ENCODE measurements at places on chromosomes 7 and 10.

DNA sequence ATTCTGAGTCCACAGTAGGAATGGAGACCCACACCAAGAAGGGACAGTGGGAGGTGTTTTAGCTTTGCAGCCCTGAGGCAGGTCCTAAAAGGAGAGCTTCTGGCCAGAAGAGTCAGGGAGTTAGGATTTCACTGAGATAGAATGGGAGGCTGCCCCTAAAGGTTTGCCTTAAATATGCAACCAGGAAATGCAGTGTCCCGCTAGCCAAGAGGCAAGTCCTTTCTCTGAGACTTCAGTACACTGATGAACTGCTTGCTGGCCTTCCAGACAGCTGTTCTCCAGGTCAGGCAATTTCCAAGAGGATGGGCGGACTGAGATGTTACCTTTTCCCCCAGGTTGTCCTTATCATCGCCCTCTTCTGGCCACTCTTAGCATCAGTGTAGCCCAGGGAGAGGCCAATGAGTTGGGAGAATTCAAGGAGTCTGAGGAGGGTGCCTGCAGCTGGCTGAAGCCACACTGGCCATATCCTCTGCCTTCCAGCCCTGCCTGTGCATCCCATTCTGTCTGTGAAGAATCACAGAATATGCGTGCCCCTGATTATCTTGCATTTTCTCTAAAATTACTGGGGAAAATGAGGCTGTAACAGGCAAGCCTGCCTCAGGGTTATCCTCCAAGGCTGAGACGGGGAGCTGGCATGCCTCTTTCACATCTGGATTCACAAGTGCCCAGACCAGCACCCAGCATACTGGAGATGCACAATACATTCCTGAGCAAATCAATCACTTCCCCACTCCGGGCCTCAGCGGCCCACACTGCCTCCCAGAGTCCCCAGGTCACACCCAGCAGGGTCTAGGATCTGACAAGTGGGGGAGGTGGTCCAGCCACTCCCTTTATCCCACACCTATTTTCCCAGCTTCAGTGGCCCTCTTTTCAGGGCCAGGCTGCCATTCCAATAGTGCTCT, 2.4 kb downstream of the TLL2 start:
- peak; percentile 38 for DNase-seq

- DNase-seq: peak; percentile 13
Measured at GRCh38 chr10:59536167-59537014, 173.3 kb downstream of the SLC16A9 start.

DNA sequence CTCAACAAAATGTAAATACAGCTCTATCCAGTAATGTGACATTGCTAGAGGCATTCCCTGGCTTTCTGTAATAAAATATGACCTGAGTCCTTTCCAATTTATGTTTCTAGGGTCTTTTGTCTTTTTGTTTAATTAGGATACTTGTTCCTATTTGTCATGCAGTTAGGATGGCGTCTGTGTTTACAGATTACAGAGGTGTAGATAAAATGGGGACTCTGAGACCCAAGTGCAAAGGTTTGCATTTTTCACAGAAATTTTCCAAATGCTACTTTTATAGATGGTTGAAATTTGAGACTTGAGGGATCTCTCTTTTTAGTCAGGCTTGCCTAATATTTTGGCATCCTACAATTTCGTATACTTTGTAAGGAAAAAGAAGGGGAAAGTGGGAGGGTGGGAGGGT, 332.4 kb downstream of the PTEN start:
- no peak for DNase-seq

DNA sequence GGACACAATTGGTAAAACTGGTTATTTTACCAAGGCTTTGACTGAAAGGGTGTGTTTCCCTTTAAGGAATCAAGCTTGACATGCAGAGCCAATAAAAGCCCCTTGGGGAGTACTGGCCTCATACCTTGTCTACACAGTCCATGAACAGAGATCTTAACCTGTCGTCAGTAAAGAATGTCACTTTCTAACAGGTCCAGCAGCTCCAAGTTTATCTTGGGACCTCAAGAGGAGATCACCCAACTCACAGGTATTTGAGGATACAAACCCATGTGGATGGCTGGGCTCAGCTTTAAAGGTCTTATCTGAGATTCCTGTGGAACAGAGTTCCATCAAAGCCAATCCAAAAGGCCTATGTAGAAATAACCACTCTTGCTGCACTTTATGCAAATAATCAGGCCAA, 61.3 kb downstream of the COA1 start:
- DNase-seq: no peak

GRCh38 chr10:29841724-29842649, 207.2 kb upstream of the SVIL start:
- no peak for DNase-seq

- DNase-seq: no peak
Measured at GRCh38 chr7:137342265-137342664, 1.3 kb downstream of the PTN start.

DNA sequence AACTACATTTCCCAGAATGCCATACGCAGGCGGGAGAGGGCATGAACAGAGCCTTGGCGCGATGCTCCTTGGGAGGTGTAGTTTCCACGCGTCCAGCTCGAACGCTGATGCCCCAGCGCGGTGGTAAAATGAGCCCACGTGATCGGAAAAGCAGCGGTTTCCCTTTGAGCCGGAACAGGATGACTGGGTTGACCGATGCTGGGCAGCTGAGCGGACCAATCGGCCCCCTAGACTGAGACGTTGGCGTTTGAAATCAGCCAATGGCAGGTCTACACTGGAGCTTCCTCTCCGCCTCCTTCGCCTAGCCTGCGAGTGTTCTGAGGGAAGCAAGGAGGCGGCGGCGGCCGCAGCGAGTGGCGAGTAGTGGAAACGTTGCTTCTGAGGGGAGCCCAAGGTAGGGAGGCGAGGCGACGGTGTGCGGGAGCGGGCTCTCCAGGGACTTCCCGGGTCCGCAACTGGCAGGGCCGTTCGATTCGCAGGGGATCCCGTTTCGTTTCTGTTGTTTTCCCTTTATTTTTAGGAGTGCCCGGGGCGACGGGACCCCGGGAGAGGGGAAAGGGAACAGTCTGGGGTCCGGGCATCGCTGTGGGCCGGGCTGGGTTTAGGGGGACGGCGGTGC, at the start of gene BUB3:
Gene BUB3 (plus strand): TSS at position 311 of the 619 bp plus-strand sequence. CDS start 516 bp downstream, outside the sequence.
- peak; percentile 98 for DNase-seq

DNA sequence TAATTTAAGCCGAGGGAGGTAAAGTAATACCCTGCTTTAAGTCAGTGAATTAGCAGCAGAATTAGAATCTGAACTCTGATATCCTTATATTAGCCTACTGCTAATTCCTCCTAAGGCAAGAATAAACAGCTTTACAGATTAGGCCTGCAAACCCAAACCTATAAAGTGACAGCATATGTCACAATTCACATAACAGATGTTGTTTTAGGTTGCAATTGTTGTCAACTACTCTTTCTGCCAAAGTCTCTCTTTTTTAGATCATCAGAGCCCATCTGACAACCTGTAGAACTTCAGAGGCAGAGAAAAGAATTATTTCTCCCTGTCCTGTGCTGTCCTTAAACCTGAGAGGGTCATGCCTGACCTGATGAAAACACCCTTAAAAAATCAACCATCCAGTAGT, 167.2 kb downstream of the PRKG1 start:
- DNase-seq: no peak

- peak; percentile 73 for DNase-seq
Measured at GRCh38 chr10:97701438-97702069, 12.0 kb upstream of the MARVELD1 start.

- no peak for DNase-seq
Measured at GRCh38 chr7:86784765-86785164, 141.1 kb downstream of the GRM3 start.

DNA sequence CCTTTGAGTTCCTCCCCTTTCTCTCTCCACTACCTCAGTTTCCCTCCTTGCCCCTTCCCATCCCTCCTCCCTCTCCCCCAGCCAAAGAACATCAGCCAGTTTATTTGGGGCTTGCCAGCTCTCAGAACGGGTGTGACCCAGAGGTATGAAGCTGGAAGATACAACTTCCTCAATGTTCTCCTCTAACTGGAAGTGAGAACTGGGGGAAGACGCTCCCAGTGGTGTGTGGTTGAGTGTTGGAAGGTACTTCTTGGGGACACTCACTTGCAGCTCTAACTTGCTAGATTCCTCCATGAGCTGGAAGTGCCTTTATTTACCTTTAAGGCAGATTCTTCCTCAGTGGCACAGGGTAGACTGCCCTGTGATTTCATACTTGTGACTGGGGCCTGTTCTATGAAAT, 110.5 kb upstream of the HABP2 start:
- DNase-seq: no peak

DNA sequence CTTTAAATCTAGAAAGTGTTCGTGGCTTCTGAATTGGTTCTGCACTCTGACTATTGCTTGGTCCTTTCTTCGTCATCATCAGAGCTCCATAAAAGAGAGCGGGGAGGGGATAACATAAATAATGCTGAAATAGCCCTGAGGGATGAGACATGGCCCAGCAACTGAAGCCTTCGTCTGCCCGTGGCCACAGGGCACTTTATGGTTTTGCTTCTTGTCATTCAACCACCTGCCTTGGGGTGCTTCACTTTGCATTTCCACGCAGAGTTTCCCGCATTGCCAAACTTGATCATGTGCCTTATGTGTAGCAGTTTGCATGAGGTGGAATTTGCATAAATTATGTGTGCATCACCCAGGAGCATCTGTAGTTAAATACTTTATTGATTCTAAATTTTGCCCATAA, 15.9 kb downstream of the GSTO2 start:
- DNase-seq: no peak

- DNase-seq: no peak
Measured at GRCh38 chr7:7737674-7738073, 19.3 kb upstream of the RPA3 start.

GRCh38 chr10:70593513-70593890, 9.0 kb downstream of the PRF1 start:
- DNase-seq: no peak

- no peak for DNase-seq
Measured at GRCh38 chr10:16519250-16519907, 2.3 kb downstream of the C1QL3 start.

GRCh38 chr10:60465801-60466200, 76.1 kb upstream of the ANK3 start:
- no peak for DNase-seq

- DNase-seq: no peak
Measured at GRCh38 chr10:63630931-63631680, 109.9 kb downstream of the REEP3 start.

- DNase-seq: no peak
Measured at GRCh38 chr10:43734716-43735115, 86.0 kb upstream of the ZNF32 start.

GRCh38 chr10:47038881-47039561, 127.8 kb downstream of the PTPN20 start:
- DNase-seq: no peak

- no peak for DNase-seq
Measured at GRCh38 chr10:58743466-58744115, 230.9 kb downstream of the BICC1 start.

DNA sequence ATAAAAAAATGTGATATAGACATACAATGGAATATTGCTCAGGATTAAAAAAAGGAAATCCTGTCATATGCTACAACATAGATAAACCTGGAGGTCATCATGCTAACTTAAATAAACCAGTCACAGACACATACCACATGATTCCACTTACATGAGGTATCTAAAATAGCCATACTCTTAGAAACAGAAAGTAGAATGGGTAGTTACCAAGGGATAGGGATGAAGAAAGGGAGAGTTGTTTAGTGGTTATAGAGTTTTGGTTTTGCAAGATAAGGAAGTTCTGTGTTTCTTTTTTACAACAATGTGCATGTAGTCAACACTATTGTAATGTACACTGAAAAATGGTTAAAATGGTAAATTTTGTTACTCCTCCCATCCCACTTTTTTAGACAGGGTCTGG, 30.5 kb downstream of the BICC1 start:
- DNase-seq: no peak

DNA sequence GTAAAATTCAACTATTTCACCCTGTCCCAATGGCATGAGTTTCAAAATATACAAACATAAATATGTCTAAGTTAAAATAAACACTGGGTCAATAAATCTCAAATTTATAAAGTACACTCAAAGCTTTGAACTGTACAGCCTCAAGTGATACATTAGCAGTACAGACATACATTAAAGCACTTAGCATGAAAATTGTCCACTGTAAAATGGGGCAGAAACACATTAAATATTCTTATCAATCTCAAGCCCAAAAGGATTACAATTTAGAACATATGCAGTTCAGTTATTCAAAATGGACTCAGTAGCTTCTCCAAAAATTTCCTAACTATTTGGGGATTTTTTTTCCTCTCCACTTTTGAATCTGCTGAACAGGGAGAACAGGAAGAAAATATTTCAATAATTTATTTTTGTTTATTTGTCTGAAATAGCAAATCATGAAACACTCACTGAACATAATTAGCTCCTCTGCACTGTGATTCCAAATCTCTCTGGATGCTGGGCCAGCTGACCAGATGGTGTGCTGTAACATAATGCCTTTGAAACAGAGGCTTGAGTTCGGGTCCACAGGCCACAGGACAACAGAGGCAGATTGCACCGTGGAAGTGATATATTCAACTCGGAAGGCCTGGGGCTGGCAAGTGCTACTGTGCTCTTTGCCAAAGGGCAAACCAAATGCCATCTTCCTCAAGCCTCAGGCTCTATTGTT, 248.9 kb upstream of the LRRN3 start:
- no peak for DNase-seq

DNA sequence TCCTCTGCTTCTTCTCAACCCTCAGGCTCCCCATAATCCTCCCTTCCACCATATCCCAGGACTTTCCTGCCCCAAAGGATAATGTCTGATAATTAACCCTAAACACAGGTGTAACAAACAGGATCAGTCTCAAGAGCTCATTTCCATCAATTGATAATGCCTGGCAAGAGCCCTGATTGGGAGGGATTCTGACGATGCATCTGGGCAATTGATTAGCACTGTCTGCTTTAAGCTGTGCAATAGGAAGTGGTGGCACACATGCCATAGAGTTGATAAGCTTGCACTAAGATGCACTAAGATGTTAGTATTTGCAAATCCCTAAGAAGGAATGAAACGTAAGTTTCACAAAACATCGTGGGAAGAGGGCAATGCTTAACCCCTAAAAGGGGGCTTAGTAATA, 27.4 kb upstream of the EGR2 start:
- no peak for DNase-seq

DNA sequence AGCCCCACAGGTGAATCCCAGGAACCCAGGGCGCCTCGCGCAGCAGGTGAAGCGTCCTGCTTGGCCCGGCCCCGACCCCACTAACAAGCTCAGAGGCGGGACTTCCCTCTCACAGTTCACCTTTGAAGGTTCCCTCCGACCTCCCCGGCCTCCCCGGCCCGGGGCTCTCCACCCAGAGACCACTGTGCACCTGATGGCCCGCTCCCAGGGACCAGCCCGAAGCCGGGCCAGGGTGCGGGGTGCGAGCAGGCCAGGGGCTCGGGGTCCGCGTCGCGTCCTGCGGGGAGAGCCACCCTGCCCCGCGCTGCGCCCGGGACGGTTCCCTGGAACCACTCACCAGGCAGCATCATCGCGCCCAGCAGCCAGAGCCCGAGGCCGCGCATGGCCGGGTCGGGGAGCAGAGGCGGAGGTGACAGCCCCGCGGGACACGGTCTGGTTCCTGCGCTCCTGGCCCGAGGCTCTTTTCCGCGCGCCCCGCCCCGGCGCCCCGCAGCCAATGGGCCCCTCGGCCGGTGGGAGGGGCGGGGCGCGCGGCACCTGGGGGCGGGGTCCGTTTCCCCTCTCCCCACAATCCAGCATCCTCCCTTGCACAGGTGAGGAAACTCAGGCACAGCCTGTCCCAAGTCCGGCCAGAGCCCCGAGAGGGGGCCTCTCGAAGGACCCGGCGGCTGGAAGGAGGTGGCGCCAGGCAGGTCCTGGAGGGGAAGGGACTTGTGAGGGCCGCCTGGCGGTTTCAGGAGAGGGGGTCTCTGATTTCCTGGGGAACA, at the start of gene ADAM8:
Gene ADAM8 (minus strand): TSS at position 434 of the 767 bp plus-strand sequence. CDS start 51 bp downstream, at position 383.
- no peak for DNase-seq
